ENCODE measurements at places on chromosomes 6 and 20.

DNA sequence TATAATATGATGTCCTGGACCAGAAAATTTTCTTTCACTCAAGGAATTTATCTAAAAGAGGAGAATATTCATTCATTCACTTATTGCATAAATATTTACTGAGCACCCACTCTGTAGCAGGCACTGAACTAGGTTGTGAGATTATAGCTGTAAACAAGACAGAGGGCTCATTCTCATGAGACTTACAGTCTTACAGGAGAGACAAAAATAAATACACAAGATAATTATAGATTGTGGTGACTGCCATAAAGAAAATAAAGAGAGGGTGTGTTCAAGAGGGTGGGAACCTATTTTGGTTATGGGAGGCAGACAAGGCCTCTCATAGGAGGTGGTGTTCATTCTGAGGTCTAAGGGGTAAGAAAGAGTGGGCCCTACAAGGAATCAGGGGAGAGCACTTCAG lies 109.9 kb upstream of the SUPT3H start:
- no peak for DNase-seq

- DNase-seq: no peak
Measured at GRCh38 chr20:13348311-13349234, 127.5 kb downstream of the ISM1 start.

DNA sequence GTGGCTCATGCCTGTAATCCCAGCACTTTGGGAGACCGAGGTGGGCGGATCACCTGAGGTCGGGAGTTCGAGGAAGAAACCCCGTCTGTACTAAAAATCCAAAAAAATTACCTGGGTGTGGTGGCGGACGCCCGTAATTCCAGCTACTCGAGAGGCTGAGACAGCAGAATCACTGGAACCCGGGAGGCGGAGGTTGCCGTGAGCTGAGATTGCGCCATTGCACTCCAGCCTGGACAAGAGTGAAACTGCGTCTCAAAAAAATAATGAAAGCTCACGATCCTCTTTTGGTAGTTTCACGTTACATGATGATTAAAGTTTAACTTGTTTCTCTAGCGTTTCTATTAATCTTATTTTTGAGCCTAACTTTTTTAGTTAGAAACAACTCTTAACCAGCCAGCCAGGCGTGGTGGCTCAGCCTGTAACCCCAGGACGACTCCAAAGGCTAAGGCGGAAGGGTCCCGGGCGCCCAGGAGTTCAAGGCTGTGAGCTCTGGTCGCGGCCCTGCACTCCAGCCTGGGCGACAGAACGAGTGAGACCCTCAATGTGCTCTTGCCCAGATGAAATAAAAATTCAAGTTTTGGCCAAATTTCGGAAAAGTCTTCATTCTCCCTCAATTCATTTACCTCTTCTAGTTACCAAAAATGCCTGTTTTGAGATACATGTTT lies 1.2 kb upstream of the WRNIP1 start:
- DNase-seq: no peak

DNA sequence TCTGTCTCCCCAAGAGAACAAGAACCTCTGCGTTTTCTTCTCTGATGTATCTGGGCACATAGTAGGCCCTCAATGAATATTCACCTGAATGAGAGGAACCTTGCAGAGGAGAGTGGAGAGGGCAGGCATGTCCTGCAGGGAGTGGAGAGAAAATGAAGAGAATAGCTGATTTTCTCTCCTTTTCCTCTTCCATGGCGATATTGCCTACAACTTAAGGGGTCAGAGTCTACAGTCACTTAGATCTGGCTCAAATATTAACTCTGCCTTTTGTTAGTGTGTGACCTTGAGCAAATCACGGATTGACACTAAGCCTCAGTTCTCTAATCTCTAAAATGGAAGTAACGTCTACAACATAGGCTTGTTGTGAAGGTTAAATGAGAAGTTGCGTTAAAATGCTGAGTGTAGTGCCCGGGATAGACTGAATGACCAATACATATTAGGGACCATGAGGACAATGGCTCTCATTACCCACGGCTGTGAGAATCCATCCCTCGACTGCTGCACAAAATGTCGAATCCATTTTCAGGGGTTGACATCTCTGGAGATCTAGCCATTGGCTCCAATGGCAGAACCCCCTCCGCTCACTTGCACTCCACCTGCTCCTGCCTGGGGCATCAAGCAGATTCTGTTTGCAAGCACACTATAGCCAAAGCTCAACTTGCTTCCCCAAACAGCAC lies 14.8 kb downstream of the CD83 start:
- DNase-seq: no peak

GRCh38 chr20:8431538-8432434 lies 299.7 kb downstream of the PLCB1 start:
- no peak for DNase-seq

- no peak for DNase-seq
Measured at GRCh38 chr20:57838670-57839151, 128.9 kb upstream of the PMEPA1 start.

- DNase-seq: no peak
Measured at GRCh38 chr20:50727792-50728485, 3.4 kb upstream of the PARD6B start.
